ENCODE measurements at places on chromosomes 4 and X. TPM values are rescaled to one million over a fixed set of nuclear protein-coding genes. Genes with fewer than 3 reads are reported as not detected.

- DNase-seq: no peak
Measured at GRCh38 chr4:32745351-32745750, 2025.2 kb downstream of the PCDH7 start.

- peak; percentile 5 for DNase-seq
Measured at GRCh38 chrX:149818652-149819051, 36.9 kb downstream of the MAGEA9 start.

- DNase-seq: peak; percentile 87
Measured at GRCh38 chr4:147831551-147832171, 99.8 kb downstream of the ARHGAP10 start.

DNA sequence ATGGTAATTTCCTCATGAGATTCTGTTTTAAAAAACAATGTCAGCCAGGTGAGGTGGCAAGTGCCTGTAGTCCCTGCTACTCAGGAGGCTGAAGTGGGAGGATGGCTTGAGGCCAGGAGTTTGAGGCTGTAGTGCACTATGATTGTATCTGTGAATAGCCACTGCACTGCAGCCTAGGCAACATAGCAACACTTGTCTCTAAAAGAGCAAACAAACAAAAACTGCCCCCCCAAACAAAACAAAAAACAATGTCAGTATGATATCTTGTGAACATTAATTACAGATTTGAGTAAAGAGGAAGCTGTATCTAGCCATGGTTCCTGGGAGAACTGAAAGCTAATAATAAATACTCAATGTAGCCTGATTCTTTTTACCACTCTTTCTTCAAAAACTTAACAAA is 6.8 kb upstream of the MSL3 start:
- DNase-seq: no peak

DNA sequence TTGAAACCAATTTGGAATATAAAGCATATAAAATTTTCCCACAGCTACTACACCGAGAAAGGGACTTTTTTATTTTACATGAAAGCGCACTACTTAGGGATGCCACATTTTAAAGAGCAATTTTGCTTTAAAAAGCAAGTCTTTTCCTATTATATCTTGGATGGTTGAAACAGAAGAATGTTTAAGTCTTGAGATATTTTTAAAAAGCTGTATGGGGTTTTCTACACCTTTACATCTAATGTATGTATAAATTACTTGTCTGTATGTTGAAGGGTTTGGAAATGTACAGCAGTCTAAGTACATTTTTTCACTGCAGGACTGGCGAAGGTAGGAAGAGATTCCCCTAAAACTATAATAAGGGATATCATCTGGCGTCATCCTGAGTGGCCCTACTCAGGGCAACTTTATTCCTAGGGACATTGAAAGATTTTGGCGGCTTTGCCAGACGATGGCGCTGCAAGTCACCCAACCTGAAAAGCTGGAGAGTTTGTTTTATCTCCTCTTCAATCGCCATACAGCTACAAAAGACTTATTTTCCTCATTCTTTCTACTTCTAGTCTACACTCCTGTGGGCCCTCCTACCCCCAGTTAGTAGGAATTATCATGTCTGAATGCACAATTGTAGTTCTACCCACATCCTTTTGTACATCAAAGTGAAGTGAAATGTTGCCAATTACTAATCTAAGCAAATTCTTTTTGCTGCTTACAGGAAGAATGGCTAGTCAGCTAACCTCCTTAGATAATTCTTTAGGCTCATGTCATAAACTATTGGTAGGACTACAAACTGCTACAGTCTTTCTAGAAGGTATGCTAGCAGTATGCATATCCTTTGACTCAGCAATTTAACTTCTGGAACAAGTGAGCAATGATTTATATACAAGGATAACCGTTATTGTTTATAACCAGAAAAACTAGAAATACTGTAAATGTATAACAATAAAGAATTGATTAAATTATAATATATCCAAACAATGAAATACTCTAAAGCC is 782 bp upstream of the NEK1 start:
- peak; percentile 71 for DNase-seq

- DNase-seq: no peak
Measured at GRCh38 chr4:42965326-42965725, 72.8 kb downstream of the GRXCR1 start.

- peak; percentile 71 for DNase-seq
Measured at GRCh38 chr4:165198329-165198728, 9.0 kb upstream of the KLHL2 start.

- DNase-seq: peak; percentile 36
Measured at GRCh38 chrX:14903891-14904290, 30.7 kb downstream of the MOSPD2 start.

GRCh38 chr4:70678383-70678999 is 9.8 kb upstream of the UTP3 start:
- no peak for DNase-seq

- DNase-seq: no peak
Measured at GRCh38 chrX:50814701-50815100, 707 bp upstream of the SHROOM4 start.

DNA sequence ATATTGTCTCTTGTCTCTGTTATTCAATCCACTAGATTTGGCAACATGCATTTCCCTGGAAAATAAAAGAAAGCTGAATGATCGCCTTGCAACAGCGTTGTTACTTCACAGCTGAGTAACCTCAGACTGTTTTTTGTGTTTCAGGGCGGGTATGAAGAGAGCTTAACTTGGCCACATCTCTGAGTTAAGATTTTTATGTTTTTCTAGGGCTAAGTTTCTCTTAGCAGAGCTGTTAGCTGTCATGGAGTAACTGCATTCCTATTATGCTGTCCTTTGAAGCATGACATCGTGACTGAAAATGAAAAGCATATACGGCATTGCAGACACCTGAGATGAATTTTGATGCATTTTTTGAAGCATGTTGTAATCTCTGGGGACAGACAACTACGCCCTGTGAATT is 1798.9 kb downstream of the PCDH7 start:
- no peak for DNase-seq

- no peak for DNase-seq
Measured at GRCh38 chr4:80172203-80172602, 25.1 kb upstream of the PRDM8 start.

DNA sequence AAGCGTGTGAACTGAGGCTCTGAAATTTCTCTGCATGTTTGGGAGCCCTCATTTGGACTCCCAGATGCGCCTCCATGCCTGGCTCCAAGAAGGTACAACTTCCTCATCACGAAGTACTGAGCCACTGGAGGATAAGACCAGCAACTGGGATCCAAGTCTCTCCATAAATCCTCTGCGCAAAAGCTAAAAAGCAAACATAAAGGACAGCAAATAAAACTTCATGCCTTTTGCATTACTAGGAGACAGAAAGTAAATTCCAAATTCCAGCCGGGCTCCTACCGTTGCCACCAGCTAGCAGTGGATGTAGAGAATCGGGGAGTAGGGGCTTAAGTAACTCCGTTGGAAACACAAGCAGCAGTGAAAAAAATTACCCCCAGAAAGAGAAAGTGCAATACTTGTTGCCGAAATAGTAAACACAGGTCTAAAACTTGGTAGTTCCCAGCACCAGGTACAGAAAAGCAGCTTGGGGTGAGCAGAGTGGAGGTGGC is 477.1 kb upstream of the TENM3 start:
- no peak for DNase-seq

DNA sequence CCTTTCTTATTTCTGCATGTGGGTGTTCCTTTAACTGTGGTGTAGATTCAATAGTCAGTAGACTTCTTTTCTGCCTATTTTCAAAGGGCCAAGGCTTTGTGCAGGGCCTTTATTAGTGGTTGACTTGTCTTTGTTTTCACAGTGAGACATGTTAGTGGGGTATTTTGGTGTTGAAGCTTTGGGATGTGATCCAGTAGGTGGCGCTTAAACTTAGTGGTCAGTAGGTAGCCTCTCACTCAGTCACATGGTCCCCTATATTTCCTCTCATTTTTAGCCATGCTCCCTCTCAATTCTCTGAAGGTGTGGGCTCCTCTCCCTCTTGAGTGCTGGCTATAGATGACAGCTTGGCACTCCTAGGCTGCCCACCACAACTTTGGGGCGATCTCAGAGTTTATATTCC is 23.4 kb upstream of the SLC10A7 start:
- no peak for DNase-seq

RHOXF1 gene
- total RNA-seq: not detected

CT45A5 gene
- total RNA-seq: not detected

CD38 gene
- 0.94 TPM for total RNA-seq

RBMXL3 gene
- not detected for total RNA-seq

PCSK1N gene
- total RNA-seq: 62.0 TPM

KLF8 gene
- 6.8 TPM for total RNA-seq

BST1 gene
- 24.5 TPM for total RNA-seq

COL25A1 gene
- total RNA-seq: 10.5 TPM

F9 gene
- not detected for total RNA-seq

SOWAHD gene
- 0.54 TPM for total RNA-seq

DMRTC1B gene
- not detected for total RNA-seq

ADH7 gene
- total RNA-seq: not detected

SMPX gene
- total RNA-seq: not detected

SPOCK3 gene
- 0.36 TPM for total RNA-seq

TREX2 gene
- total RNA-seq: 0.36 TPM

Data from astrocyte (in vitro differentiated cells and primary cell).